ENCODE measurements at places on chromosomes 1 and 21.

DNA sequence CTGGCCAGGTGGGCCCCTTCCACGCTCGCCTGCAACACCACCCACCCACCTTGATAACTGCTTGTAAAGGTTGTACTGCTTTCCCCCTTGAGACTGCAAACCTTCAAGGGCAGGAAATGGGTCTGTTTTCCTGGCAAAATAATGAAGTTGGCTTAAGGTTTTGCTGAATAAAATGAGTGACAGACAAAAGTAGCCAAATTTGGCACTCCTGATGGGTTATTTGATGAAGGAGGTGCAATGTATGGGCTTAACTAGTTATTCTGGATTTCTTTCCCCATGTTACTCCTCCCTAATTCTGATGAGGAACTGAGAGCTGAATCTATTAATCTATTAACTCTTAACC is 14.6 kb upstream of the HLCS start:
- no peak for DNase-seq

- DNase-seq, result no peak
These were observed 932 bp downstream of the MAP10 start for GRCh38 chr1:232806186-232806510.

- no peak for DNase-seq
These were observed 117.5 kb upstream of the ARHGEF16 start for GRCh38 chr1:3336641-3337630.

DNA sequence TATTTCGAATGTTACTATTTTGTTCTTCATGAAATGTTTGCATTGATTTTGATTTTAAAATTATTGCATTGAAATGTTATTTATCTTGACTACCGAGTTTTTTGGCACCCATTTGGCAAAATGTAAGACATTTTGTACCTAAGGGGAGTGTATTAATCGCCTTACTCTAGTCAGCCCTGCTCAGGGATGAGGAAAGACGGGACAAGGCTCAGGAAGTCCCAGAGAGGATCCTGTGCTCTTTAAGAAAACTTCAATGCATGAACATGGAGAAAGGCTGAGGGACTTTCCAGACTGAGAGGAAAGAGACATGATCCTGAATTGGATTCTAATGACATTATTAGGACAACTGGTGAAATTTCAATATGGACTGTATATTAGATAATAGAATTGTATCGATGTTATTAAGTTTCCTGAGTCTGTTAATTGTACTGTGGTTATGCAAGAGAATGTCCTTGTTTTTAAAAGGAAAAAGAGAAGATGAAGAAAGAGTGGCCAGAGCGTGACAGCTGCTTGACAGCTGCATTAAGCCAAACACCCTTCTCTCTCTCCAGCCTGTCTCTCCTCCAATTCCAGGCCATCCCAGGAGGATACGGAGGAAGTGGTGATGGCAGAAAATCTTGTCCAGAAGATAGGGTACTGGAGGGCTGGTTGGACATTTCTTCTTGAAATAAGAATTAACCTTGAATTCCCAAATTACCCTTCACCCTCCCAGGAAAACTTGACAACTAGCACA is 66.0 kb downstream of the PLEKHA6 start:
- DNase-seq, result no peak

DNA sequence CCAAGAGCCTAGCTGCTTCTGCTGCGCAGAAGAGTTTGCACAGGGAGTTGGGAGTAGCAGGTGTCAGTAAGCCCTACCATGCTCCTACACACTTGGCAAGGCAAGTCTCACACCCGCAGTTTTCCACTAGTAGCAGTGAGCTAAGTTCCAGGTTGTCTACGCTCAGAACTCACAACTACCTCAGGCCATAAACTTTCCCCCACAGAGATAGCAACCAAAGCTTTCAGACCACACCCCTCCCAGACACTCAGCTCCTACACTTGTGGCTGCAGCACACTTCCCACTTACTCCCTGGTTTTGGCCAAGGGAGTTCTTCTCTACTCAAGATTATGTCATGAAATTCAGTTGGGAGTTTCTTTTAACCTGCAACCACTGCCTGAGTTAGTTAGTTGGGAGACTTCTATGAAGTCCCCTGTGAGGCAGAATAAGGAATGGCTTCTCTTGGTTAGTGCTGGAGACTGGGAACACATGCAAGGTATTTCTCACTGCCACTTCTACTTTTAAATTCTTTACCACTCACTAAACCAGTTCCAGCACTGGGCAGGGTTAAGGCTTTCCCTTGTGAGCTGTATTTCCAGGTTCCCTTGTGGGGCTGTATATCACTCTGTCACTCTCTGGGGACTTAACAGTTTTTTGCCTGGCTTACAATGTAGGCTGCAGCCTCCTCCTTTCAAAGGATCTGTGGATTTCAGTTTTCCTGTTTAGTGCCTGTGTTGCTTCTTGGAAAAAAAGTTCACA is 18.3 kb upstream of the MAB21L3 start:
- no peak for DNase-seq

- no peak for DNase-seq
These were observed 34.1 kb downstream of the ACOT7 start for GRCh38 chr1:6359216-6360116.

DNA sequence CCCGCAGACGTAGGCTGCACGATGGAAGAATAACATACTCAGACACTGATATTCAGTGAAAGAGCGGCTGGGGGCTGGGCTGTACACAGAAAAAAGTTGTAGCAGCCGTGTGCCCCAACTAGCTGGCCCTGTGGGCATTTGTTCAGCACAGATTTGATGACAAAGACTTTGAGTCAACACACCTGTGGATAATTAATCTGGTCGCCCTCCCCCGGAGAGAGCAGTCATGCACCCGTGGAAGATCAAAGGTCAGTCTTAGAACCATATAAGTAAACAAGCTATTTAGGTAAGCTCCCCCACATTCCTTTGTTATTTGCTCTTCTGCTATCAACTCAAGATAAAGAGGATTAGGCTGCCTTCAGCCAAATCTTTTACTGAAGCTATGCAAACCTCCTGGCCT is 148.4 kb upstream of the HMCN1 start:
- DNase-seq, result no peak

- peak; percentile 39 for DNase-seq
These were observed 1.3 kb upstream of the DNAJC16 start for GRCh38 chr1:15525050-15526020.

GRCh38 chr1:33435096-33435820 is 4.4 kb upstream of the PHC2 start:
- no peak for DNase-seq

GRCh38 chr1:51325391-51325790 is 5.0 kb downstream of the TTC39A start:
- no peak for DNase-seq

- no peak for DNase-seq
These were observed 23.0 kb upstream of the TBX15 start for GRCh38 chr1:119011116-119011515.

GRCh38 chr1:219771080-219771479 is 157.3 kb downstream of the SLC30A10 start:
- no peak for DNase-seq

DNA sequence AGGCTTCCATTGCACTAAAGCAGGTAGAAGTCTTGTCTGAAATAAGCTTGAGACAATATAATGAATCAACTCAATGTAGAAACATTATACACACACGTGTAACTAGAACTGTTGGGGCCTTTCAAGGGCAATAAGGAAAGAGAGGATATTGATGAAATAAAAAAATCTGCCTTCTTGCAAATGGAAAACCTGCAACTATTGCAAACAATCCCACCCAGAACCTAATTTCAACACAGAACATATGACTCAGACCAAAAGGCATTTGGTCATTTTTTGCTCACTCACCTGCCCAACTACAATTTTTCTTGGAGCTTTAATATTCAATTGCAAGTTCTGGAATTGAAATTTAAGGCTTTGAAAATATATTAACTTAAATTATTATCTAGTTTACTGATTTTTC is 900.1 kb downstream of the TTLL7 start:
- no peak for DNase-seq

- no peak for DNase-seq
These were observed 102.7 kb downstream of the ZNF281 start for GRCh38 chr1:200306944-200307754.

- no peak for DNase-seq
These were observed 1233.3 kb upstream of the B3GALT2 start for GRCh38 chr1:194419721-194420120.

DNA sequence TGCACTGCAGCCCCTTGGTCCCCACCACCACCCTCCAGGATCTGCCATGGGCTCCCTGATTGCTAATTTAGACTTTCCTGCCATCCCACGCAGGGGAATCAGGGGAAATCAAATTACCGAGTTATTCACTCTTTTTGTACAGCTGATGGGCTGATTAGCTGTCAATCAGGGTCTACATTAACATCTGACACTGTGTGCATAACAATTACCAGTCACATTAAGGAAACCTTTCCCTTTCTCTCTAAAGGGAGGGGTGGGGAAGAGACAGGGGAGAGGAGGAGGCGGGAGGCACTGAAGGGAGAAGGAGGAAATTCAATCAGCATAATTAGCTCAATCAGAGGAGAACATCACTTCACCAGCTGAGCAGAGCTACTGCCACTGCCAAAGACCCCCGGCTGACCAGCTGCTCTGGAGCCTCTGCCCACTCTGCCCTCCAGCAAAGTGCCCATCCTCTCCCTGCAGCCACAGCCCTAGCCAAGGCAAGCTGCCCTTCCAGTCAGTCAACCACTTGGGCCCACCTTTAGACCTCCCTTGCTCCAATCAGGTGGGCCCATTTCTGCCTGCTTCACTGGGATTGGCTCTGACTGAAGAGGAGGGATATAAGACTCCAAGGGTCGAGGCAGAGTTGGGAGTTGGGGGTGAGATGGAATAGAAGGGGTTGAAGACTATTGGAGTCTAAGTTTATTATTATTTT is 199.3 kb upstream of the ZC3H12A start:
- DNase-seq, result no peak

DNA sequence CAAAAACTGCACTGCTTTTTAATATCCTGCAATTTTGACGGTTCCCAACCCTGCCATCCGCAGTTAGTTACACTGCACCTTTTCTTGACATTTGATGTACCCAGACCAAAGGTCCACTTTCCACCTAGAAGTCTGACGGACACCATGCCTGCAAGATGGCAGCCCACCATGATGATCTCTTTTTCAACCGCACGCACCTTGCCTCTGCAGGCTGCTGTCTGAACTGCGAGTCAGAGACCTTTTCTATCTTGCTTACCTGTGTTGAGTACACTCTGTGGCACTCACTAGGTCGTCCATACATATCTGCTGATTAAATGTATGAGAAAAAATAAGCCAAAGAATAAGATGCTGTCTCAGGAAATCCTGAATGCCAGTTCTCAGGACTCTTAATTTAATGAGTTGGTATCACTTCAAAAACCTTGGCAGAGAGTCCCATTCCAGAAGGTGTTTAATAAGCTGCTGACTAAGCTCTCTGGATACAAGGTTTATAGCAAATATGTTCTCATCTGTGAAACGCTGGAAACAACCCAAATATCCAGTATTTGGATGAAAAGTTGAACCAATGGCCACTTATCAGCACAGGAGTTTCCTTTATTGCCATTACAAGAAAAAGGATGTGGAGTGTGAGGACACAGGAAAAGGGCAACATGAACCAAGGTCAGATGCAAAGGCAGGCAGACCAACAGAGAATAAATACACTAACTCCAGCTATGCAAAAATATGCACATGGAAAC is 37.9 kb downstream of the GNG12 start:
- DNase-seq, result no peak

- no peak for DNase-seq
These were observed 147.7 kb downstream of the MIS18A start for GRCh38 chr21:32131164-32131563.

GRCh38 chr1:117655220-117655577 is 49.4 kb downstream of the TENT5C start:
- no peak for DNase-seq

DNA sequence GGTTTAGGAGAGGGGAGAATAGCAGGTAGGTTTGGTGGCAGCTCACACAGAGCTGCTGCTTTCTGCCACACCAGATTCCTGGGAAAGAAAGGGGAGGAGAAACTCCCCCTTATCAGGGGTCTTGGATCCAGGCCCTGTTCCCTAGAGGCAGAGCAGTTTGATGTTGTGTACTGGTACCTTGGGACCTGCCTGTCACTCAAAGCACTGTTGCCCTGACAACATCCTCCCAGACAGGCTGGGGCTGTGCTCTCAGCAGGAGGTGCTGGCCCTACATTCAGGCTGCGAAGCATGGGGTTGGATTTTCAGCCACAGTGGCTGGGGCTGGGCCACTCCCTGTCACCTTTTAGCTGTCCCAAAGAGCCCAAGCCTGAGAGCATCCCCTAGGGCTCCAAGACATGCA is 188.0 kb downstream of the GRIK3 start:
- no peak for DNase-seq

GRCh38 chr1:25238046-25238445 is 5.7 kb upstream of the SYF2 start:
- DNase-seq, result no peak

- DNase-seq, result no peak
These were observed 151.0 kb downstream of the ST6GALNAC3 start for GRCh38 chr1:76225526-76225925.

DNA sequence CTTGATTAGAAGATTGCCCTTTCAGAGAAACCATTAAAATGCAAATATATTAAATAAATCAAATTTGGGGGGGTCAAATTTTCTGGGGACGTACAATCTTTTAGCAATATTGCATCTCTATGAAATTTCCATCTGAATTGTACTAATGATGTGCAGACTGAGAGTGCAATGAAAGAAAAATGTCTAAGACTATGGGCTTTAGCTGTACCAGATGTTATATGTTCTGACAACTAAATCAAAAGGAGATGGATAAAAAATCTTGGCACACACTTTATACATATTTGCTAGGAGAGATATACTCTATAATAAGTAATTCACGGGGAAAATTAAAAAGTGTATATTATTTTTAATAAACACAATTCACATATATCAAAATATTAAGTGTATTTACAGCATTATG is 13.0 kb upstream of the PLPPR5 start:
- no peak for DNase-seq

DNA sequence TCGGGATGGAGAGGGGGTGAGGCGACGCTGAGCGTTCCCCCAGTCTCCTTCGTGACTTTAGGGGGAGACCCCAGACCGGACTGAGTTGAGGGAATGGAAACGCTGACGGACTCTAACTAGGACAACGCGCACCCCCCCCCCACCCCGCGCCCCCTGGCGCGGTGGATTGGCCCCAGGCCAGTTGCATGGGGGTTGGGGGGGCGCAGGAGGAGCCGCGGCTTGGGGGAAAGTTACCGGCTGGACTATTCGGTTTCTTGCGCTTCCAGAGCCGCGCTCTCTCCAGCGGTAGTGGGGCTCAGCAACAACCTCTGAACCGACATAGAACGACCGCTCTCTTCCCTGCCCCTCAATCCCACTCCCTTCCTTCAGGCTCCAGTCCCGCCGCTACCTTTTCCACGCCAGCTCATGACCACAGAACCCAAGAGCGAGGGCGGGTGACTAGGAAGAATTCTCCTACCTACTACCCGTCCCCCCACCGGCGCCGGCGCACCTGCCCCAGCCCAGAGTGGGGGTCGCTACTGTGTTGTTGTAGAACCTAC is 694 bp downstream of the ZBTB7B start:
- no peak for DNase-seq

DNA sequence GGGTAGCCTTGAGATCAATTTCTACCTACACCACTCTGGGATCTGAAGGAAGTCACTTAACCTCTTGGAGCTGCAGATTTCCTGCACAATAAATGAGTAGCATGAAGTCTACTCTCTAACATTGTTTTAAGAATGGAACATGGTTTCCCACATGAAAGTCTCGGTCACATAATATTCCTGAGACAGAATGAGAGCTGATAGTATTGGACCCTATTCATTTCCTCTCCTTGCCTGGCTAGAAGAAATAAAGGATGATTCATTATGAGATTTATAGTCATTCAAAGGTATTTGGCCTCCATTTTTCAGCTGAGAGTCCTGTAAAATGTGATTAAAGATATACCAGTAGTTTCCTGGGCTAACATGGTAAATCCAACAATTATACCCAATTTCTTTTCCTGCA is 56.7 kb downstream of the ARHGAP29 start:
- DNase-seq, result no peak
